ENCODE measurements at places on chromosomes 2 and 18.

DNA sequence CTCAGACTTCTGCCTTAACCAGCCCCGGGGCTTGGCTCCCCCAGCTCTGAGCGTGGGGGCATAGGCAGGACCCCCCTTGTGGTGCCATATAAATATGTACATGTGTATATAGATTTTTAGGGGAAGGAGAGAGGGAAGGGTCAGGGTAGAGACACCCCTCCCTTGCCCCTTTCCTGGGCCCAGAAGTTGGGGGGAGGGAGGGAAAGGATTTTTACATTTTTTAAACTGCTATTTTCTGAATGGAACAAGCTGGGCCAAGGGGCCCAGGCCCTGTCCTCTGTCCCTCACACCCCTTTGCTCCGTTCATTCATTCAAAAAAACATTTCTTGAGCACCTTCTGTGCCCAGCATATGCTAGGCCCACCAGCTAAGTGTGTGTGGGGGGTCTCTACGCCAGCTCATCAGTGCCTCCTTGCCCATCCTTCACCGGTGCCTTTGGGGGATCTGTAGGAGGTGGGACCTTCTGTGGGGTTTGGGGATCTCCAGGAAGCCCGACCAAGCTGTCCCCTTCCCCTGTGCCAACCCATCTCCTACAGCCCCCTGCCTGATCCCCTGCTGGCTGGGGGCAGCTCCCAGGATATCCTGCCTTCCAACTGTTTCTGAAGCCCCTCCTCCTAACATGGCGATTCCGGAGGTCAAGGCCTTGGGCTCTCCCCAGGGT, 5.5 kb downstream of the CTDSP1 start:
- DNase-seq: peak; percentile 43

- DNase-seq: no peak
Observed at GRCh38 chr2:73291461-73292315, 1.7 kb downstream of the EGR4 start.

DNA sequence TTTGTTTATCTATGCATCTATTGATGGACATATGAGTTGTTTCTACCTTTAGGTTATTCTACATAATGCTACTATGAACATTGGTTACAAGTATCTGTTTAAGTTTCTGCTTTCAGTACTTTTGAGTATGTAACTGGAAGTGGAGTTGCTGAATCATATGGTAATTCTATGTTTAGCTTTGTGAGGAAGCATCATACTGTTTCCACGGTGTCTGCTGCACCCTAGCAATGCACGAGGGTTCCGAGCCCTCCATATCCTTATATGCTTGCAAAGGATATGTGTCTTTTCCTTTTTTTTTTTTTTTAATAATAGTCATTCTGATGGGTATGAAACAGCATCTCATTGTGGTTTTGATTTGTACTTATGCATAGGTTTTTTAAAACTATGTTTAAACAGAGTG, 83.7 kb downstream of the FMNL2 start:
- no peak for DNase-seq

GRCh38 chr18:36775396-36775795, 53.4 kb downstream of the TPGS2 start:
- DNase-seq: no peak

DNA sequence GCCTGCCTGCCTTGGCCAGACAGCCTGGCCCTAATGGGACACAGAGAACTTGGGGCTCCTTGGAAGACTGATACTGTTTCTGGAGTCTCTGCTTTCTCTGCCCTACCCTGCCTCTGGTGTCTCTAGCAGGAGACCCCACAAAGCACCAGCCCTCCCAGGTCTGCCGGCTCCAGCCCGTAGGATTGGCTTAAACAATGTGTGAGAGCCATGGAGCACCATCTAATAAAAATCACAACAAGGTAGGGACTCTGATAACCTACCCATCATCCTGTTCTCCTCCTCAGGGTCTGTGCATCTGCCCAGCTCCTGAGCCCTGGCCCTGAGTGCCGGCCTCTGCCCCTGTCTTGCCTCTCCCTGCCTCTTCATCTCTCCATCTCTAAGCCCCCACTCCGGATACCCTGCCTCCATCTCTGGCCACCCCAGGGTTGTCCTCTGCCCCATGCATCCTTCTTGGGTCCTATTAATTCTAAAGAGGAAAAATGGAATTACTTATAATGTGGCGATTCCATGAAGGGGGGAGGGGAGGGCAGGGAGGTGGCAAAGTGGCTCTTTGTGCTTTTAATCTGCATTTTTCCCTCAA, 1.2 kb upstream of the ECEL1 start:
- DNase-seq: peak; percentile 13

- DNase-seq: no peak
Observed at GRCh38 chr2:50879457-50879856, 152.5 kb downstream of the NRXN1 start.

DNA sequence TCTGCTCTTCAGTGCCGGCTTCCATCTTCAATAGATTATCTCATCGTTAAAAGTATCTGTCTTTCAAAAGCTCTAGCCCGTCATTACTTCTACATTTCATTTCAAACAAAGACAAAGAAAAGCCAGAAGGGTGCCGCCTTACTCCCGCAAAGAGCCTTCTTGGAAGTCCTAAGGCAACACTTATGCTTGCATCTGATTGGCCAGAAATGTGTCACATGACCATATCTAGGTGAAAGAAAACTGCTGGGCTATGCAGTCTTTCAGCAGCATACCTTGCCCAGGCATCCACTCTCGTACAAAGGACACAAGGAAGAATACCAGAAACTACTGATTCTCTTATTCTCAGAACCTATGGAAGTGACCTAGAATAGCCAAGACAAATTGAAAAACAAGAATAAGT, 217.1 kb upstream of the SLC35G4 start:
- no peak for DNase-seq
